ENCODE measurements at places on chromosomes 11 and 22.

DNA sequence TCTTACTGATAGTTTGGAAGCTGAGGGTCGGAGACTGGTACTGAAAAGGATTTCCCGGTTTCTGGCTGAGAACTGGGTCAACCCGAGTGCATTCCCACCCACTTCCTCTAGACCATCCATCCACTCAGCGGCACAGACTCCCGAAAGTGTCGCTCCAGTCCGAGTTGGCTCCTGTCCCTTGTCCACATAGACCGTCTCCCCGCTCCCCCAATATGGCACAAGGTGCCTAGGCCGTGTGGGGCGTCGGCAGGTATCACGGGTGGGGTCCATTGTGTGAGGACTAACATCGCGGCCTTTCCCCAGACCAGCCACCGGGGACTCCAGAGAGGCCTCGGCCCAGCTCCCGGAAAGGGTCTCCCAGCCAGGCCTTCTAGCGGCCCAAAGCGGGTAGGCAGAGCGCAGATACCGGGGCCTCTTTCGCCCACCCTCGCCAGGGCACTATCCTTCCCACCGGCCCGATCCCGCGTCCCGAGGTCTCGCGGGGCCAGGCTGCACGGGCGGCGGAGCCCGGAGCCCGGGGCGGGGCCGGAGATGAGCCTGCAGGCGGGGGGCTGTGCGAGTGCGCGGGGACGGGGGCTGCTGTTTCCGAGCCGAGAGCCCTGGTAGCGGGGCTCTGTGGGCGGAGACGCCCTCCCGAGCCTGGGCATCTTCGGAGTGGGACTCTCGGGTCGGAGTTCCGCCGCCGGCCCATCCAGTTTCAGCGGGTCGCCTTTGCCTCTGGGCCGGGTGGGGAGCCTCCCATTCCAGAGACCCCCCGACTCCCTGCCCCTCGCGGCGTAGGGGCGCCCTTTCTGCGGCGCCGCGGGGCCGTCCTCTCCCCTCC lies 21.1 kb downstream of the SERPINH1 start:
- peak; percentile 21 for DNase-seq

DNA sequence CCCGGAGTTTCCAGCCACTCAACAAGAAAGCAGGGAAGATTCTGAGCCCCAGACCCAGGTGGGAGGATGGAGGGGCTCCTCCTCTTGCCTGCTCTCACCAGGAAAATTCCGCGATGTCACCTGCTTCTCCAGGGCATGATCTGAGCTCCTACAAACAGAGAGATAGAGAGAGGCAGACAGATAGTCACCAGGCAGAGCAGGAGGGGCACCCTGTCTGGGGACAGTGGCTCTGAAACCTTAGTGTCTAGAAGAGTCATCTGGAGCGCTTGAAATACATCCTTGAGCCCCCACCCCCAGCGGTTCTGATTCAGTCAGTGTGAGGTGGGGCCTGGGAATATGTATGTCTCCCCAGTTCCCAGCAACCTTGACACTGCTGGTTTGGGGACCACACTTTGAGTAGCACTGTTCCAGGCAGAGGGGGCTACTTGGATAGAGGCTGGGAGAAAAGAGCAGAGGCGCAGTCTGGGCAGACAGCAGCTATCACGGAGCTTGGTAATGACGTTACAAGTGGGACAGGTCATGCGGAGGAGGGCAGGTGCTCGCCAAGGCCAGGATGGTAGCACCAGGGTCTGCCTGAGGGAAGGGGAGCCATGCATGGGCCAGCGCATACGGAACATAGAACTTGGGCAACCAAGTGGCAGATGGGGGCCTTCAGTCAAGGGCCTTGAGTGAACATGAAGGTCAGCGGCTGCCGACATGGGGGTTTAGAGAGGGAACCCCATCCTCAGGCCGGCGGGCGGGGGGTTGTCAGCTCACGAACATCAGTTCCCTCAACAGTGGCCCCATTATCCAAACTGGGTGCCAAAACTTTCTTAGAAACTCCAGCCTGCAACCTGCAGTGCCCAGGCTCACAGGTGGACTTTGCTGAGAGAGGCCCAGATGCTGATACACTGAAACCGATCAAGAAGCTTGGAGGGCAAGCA lies 60.9 kb upstream of the MYEOV start:
- no peak for DNase-seq

DNA sequence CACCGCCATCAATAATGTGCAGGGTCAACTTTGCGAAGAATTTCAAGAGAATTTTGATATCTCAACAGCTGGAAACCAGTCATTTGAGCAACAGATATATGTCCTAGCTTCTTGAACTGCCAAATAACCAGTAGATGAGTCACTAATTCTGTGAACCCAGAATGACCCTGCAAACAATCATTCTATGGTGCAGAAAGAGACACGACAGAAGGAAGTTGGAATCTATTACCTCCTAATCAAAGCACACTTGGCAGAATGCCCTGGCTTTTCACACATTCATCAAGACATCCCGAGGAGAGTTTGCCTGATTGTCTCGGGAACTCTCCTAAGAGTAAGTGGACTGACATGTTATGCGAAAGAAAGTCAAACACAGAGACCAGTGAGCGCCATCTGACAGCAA lies 621.1 kb downstream of the OPCML start:
- DNase-seq, result no peak

GRCh38 chr11:41323446-41323845 lies 136.0 kb downstream of the LRRC4C start:
- no peak for DNase-seq

DNA sequence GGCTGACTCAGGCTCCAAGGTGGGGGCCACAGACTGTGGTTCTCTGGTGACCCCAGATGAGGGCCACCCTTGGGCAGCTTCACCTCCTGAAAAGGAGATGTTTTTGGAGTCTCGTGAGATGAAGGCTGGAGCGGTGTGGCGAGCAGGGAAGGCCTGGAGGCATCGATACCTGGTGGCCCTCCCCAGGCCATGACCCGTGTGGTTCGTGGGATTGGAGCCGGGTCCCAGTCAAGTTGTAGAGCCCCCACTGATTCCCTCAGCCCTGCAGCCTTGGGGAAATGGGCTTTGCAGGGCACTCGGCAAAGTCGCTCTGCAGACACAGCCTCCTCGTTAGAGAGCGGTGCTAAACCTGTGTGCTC lies 1083.4 kb downstream of the BRD1 start:
- DNase-seq, result no peak

DNA sequence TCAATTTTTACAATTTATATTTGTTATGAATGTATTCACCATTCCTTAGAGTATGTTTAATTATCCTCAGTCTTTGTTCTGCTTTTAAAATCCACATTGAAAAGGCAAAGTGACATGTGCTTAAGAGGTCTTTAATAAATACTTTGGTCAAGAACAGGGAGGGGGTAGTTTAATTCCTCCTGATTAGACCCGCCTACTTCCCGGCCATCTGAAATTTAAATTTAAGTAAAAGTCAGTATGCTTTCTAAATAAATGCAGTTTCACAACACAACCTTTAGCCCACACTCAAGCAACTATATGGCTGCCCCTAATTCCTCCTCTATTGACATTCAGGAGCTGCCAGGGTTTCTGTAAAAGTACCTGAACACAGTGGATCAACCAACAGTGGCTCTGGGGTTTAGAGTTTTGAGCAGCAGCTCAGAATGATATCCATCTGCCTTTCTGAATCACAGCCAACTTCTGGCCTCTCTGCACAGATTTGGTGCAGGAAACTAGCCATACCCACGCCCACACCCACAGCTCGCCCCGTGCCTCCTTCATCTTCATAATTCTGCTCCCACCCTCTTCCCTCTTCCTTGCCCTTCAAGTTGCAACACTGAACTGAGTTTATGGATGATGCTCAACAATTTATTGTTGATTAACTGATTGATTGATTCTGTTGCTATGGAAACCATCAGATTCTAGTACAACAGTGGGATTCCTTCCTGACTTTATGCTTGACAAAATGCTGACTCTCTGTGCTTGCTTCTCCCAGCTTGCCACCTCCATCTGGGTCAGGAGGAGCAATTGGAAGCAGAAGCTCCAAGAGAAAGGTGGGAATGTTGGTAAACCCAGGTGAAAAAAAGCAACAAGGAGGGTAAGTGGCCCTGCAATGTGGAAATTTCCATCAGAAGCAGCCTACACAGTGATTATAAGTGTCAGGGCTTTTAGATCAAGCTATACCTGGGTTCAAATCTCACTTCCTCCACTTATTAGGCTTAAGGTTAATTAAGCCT lies 70.8 kb downstream of the PANX1 start:
- DNase-seq, result no peak

DNA sequence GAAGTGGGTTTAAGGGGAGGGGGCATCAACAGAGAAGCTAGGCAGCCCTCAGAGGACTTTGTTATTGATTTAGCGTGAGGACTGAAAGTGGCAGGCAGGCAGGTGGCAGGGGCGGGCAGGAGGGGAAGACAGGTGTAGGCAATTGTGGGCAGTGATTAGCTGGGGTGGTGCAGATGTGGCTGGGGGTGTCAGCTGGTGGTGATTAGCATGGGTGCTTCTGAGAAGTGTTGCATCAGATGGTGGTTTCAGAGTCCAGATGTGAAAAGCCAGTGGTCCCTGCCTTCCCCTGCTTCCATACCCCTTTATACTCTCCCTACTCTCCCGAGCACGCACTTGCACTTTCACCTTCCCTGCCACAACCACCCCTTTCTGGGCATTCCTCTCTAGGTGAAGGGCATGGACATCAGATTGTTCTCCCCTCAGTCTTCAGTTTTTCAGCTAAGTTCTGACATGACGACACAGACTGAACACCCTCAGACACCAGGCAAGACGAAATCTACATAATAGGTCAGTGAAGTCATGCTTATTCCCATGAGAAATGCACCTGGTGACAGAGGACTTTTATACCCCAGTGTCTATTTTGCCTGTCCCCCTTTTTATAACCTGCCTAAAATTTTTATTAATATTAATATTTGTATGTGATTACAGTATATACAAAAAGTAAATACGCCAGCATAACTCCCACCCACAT lies 435.7 kb upstream of the CADM1 start:
- no peak for DNase-seq

GRCh38 chr22:45586651-45587405 lies 84.1 kb downstream of the FBLN1 start:
- DNase-seq, result no peak

DNA sequence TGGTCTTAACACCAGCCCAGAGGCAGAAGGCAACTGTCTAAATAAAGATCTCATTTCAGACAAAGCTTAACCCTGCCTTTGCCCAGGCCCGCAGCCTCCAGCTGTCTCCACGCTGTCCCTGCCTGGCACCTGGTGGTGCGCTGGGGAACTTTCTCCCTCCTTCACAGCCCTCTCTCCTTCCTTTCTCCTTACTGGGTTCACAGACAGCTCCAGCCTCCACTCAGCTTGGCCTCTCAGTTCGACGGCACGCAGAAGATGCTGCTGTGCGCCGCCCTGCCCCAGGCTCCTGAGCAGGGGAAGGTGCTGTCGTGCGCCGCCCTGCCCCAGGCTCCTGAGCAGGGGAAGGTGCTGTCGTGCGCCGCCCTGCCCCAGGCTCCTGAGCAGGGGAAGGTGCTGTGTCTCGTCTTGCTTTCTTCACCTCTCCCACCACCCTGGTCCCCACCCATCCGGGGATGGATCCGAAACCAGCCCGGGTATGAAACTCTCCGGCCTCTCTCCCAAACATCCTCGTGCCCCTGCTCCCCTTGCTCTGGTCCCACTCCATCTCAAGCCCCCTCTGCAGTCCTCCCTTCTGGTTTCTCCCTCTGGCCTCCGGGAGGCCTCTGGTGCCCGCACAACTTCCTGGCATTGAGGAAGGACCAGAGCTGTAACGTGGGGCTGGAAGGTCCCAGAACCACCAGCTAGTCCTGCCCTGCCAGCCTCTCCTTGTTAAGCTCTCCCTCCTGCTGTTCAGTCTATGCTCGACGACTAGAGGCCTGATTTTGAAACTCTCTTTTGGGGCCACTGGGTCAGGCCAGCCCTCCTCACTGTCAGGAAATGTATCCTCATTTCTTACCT lies 22.9 kb upstream of the JAM3 start:
- DNase-seq, result no peak

DNA sequence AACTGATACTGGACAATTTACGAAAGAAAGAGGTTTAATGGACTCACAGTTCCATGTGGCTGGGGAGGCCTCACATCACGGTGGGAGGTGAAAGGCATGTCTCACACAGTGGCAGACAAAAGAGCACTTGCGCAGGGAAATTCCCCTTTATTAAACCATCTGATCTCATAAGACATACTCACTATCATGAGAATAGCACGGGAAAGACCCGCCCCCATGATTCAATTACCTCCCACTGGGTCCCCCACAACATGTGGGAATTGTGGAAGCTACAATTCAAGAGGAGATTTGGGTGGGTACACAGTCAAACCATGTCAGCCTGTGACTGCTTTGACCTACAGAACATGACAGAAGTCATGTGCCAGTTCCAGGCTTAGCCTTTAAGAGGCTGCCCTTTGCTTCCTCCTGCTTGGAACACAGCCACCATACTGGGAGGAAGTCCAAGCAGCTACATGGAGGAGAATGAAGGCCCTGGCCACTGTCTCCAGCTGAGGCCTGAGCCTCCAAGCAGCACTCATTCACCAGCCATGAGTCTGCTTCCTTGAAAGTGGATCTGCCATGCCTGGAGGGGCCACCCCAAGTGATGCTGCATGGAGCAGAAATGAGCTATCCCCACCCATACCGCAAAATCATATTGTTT lies 10.9 kb upstream of the GAL start:
- DNase-seq, result no peak

GRCh38 chr11:126573325-126573978 lies 218.0 kb downstream of the ST3GAL4 start:
- no peak for DNase-seq

GRCh38 chr11:83275888-83276641 lies 10.1 kb downstream of the CCDC90B start:
- no peak for DNase-seq

GRCh38 chr11:87560352-87560751 lies 522.6 kb downstream of the TMEM135 start:
- no peak for DNase-seq

GRCh38 chr22:45948081-45948648 lies 28.8 kb downstream of the WNT7B start:
- DNase-seq, result no peak

Measured in CD4-positive, alpha-beta T cell treated with Interleukin-15 for 4 hours (primary cell).